ENCODE measurements at places on chromosomes 5 and 9. TPM values are rescaled to one million over a fixed set of nuclear protein-coding genes. Genes with fewer than 3 reads are reported as not detected.

GLT6D1 gene
- polyA plus RNA-seq = not detected

PKD2L2 gene
- not detected for polyA plus RNA-seq

RNF183 gene
- not detected for polyA plus RNA-seq

WDR41 gene
- polyA plus RNA-seq = 60.7 TPM

BNIP1 gene
- polyA plus RNA-seq = 14.1 TPM

HSPB3 gene
- 0.08 TPM for polyA plus RNA-seq

PRR7 gene
- 1.1 TPM for polyA plus RNA-seq

PCDHB10 gene
- polyA plus RNA-seq = 0.05 TPM

LRRC70 gene
- 0.22 TPM for polyA plus RNA-seq

PTGS1 gene
- polyA plus RNA-seq = 4.5 TPM

IL4 gene
- not detected for polyA plus RNA-seq

IL7R gene
- polyA plus RNA-seq = 2.8 TPM

ANKRD31 gene
- 0.18 TPM for polyA plus RNA-seq

MGAT4B gene
- polyA plus RNA-seq = 89.1 TPM

ZDHHC11 gene
- 0.62 TPM for polyA plus RNA-seq

TAL2 gene
- 0.30 TPM for polyA plus RNA-seq

DRD1 gene
- polyA plus RNA-seq = 0.01 TPM

PAPPA gene
- polyA plus RNA-seq = 2.6 TPM

Measured in keratinocyte (primary cell).